WTC11 (cell line): ENCODE measurements at places on chromosomes 12 and 14. TPM values are rescaled to one million over a fixed set of nuclear protein-coding genes. Genes with fewer than 3 reads are reported as not detected.

DNA sequence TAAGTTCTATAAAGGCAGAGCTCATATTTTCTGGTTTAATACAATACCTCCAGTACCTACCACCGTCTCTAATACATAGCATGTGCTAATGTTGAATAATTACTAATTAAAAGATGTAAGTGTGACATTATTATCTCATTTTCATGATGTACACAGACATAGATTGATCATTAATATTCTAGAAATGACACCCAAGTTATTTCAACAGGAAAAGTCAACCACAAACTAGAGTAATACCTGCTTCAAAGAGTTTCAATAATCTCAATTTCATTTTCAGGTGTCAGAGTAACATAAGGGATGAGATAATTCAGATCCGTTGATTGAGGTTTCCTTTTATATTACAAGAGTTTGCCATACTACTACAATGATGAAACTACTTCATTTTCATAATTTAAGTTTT, 388.9 kb downstream of the SOX5 start:
- DNase-seq = no peak

- DNase-seq = no peak
Measured at GRCh38 chr14:81423504-81423903, 23.4 kb upstream of the STON2 start.

DNA sequence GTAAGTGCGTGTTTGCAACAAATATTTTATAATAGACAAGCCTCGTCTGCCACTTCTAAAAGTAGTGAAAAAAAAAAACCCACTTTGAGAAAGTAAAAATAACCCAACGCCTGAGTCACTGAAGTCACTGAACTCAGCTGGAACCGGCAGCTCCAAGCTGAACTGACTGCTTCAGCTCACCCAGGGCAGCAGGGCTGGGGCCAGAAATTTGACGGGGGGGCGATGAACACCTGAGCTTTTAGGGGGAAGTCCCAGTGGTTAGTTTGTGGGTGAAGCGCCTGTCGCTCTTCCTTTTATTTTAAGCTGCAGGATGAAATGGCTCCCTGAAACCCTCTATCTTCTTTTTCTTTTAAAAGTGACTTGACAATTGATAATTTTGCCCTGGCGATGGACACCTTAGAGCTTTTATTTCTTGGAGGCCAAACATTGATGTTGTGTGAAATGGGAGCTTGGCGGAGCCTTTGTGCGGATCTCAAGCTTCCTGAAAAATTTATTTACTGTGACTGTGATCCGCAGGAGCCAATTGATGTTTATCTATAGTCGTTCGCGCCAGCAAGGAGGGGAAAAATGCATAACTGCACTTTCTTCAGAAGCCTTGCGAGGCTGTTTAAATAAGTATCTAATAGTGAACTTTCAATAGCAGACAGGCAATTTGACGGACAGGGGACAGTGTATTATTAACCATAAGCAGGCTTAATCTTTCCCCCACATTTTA, 173.2 kb upstream of the MYL2 start:
- no peak for DNase-seq

RFLNA gene
- total RNA-seq = 6.3 to 11.3 TPM (median 10.2 TPM) in 3 replicates

IFNG-AS1 gene
- not detected in 3 replicates for total RNA-seq
